ENCODE measurements at places on chromosomes 1 and 21. TPM values are rescaled to one million over a fixed set of nuclear protein-coding genes. Genes with fewer than 3 reads are reported as not detected.

The IRF6 gene
- 0.14 TPM for total RNA-seq

The C1QB gene
- total RNA-seq = not detected

The HP1BP3 gene
- total RNA-seq = 105 TPM

The SNAPIN gene
- total RNA-seq = 55.0 TPM

The CD34 gene
- 0.02 TPM for total RNA-seq

The RORC gene
- 0.05 TPM for total RNA-seq

The DMRTA2 gene
- total RNA-seq = 0.10 TPM

The TMEM82 gene
- total RNA-seq = not detected

The PTGER3 gene
- total RNA-seq = not detected

The WDR64 gene
- total RNA-seq = not detected

The AMIGO1 gene
- total RNA-seq = 1.3 TPM

The BMP8B gene
- total RNA-seq = 5.2 TPM

The VSIG8 gene
- not detected for total RNA-seq

Data from A549 treated with AZD2906 at 1 μM for 4 hours (cell line).